Pancreas (tissue), 10 donors: ENCODE measurements at places on chromosomes 16 and 17. TPM values are rescaled to one million over a fixed set of nuclear protein-coding genes. Genes with fewer than 3 reads are reported as not detected.
A peak's percentile ranks its signal among the peaks of the same experiment; 100 is the strongest.

GRCh38 chr16:7888411-7888810 lies 555.8 kb downstream of the RBFOX1 start:
- no peaks in the 10 kb centered on the region for H3K4me1 ChIP-seq
- no peak for DNase-seq
- H3K27ac ChIP-seq: no peak overlapping the region
- no peaks in the 10 kb centered on the region for H3K27me3 ChIP-seq

DNA sequence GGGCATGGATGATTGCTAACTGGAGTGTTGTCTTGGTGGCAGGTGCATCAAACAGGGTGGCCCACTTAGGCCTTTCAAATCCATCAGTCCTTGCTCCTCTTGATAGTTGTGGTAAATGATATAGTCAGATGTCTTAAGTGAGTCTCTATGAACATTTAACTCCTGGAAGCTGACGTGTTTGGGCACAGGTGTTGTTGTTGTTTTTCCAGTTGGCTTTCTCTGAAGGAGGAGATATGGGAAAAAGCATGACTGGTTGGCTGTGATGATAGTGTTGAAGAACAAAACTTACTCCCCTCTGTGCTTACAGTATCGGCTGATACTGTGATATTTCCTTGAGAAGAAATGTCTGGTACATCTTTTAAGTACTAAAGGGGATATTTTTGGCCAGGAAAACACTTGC lies 18.0 kb downstream of the TNRC6A start:
- H3K4me3 ChIP-seq: no peak overlapping the region
- H3K27ac ChIP-seq: no peak overlapping the region
- no peaks in the 10 kb centered on the region for H3K36me3 ChIP-seq
- H3K27me3 ChIP-seq: no peaks in the 10 kb centered on the region
- DNase-seq: no peak

DNA sequence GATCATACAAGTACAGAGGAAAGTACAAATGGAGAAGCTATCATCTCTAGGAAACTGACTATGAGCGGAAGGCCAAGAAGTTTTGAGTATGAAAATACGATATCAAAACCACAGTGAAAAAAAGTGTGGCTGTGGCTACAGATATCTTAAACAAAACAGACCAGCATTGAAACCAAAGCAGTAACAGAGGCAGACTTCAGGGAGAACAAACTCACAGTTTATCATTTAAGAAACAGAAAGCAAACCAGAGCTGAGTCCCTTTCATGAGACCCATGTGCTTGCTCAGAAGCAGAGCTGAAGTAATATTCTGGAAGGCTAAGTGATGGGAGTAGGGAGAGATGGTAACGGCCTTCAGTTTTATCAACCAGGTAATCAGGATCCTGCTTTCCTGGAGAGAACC lies 317.8 kb downstream of the CA10 start:
- H3K4me3 ChIP-seq: no peak overlapping the region
- no peaks in the 10 kb centered on the region for H3K27me3 ChIP-seq
- H3K36me3 ChIP-seq: no peaks in the 10 kb centered on the region
- DNase-seq: no peak
- H3K27ac ChIP-seq: no peak overlapping the region

DNA sequence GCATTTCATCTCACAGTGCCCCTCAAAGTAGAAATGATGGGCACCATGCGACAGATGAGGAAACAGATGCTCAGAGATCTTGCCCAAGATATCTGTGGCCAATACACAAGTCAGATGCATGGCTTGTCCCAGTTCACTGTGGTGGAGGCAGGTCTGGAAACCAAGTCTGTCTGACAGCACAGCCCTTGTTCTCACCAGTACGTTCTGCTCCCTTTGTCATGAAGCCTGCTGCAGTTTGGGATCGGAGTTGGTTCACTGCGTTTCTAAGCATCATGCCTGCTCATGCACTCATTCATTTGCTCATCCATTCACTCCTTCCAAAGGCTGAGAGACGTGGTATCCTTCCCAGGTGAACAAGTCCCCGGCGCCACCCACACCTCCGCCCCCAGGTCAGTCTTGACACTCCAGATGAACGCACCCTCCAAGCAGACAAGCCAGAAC lies 27.2 kb upstream of the MEAK7 start:
- H3K36me3 ChIP-seq: no peaks in the 10 kb centered on the region
- no peak for DNase-seq
- H3K4me1 ChIP-seq: no peaks in the 10 kb centered on the region
- no peaks in the 10 kb centered on the region for H3K27me3 ChIP-seq

DNA sequence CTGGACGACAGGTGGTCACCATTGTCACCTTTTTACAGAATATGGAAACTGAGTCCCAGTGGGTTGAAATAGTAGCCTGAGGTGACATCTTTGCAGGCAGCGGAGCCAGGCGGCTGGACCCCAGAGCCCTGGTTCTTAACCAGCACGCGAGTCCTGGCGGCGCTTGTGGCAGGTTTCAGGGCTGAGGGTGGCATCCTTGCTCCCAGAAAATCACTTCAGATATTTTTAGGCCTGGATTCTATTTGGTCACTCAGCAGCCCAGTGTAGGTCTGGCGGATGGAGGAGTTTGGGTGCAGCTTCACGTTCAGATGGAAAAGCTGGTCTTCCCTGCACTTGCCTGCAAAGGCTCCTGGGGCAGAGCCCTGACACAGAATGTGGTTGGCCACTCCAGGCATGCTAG lies 354.0 kb downstream of the SNX29 start:
- DNase-seq: no peak
- H3K27ac ChIP-seq: no peak overlapping the region
- no peaks in the 10 kb centered on the region for H3K4me1 ChIP-seq
- H3K36me3 ChIP-seq: no peaks in the 10 kb centered on the region
- no peaks in the 10 kb centered on the region for H3K27me3 ChIP-seq

- H3K36me3 ChIP-seq: no peaks in the 10 kb centered on the region
- no peak for DNase-seq
- H3K4me3 ChIP-seq: no peak overlapping the region
- no peak overlapping the region for H3K27ac ChIP-seq
Measured at GRCh38 chr16:12518241-12519175, 285.2 kb downstream of the CPPED1 start.

GRCh38 chr17:48150597-48151001 lies 43.0 kb downstream of the SNX11 start:
- H3K27me3 ChIP-seq: no peaks in the 10 kb centered on the region
- H3K27ac ChIP-seq: no peak overlapping the region
- no peak for DNase-seq
- H3K4me1 ChIP-seq: peaks cover 13% of the 10 kb centered on the region
- H3K4me3 ChIP-seq: no peak overlapping the region

DNA sequence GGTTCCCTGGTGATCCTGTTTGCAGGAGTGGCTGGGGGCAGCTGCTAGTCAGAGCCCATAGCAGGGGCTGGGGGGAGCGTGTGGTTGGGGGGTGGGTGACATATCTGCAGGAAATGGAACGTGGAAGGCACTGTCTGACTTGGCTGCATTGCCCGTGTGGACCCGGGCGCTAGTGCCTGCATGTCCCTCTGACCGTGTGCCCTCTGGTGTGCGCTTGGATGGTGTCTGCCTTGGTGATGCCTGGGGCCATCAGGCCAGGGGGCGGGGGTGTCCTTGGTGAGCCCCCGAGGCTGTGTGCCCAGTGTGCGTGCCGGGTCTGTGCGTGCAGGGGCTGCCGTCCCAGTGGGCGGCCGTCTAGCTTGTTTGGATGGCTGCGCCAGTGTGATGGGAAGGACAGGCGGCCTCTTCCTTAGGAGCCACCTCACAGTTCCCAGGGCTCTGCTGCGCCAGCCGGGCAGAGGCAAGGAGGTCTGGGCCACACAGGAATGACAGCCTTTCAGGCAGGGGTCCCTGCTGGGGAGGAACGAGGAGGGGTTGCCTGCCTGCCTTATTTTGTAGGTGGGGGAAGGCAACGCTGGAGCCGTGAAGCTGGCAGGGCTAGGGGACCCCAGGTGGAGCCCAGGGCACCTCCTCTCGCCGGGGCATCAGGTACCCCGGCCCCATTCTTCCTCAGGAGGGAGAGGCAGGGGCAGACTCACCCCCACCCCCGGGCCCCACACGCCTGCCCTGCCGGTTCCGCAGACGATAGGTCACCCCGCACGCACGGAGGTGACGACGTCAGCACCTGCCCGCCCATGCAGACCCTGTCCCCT lies 693 bp downstream of the NDRG4 start:
- peak overlapping the region; percentile 40 for H3K4me3 ChIP-seq
- H3K27me3 ChIP-seq: no peaks in the 10 kb centered on the region
- H3K27ac ChIP-seq: no peak overlapping the region
- H3K4me1 ChIP-seq: peaks cover 9% of the 10 kb centered on the region

The C16orf95 gene
- total RNA-seq: 3.0 TPM

DNA sequence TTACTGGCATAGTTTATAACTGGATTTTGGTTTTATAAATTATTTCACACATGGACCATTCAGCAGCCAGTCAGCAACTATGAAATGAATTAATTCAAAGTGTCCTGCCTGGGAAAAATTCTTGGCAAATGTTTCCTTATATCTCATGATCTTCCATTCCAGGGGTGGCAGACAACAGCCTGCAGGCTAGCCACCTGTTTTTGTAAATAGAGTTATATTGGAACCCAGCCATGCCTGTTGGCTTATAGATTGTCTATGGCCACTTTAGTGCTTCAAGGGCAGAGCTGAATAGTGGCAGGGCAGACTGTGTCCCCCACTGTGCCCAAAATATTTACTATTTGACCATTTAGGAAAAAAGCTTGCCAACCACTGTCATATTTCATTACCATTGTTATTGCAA lies 613.7 kb downstream of the TMEM114 start:
- no peaks in the 10 kb centered on the region for H3K4me1 ChIP-seq
- H3K27me3 ChIP-seq: no peaks in the 10 kb centered on the region
- no peak overlapping the region for H3K27ac ChIP-seq
- no peak overlapping the region for H3K4me3 ChIP-seq
- no peaks in the 10 kb centered on the region for H3K36me3 ChIP-seq

The MMP28 gene
- 1.2 TPM for total RNA-seq

The NECAB2 gene
- 0.54 TPM for total RNA-seq

The C16orf46 gene
- 0.81 TPM for total RNA-seq

GRCh38 chr16:8623634-8624033 lies 2.1 kb downstream of the METTL22 start:
- H3K27me3 ChIP-seq: no peaks in the 10 kb centered on the region
- peaks cover 13% of the 10 kb centered on the region for H3K4me1 ChIP-seq
- no peak overlapping the region for H3K27ac ChIP-seq
- peaks cover 20% of the 10 kb centered on the region for H3K36me3 ChIP-seq
- DNase-seq: no peak

DNA sequence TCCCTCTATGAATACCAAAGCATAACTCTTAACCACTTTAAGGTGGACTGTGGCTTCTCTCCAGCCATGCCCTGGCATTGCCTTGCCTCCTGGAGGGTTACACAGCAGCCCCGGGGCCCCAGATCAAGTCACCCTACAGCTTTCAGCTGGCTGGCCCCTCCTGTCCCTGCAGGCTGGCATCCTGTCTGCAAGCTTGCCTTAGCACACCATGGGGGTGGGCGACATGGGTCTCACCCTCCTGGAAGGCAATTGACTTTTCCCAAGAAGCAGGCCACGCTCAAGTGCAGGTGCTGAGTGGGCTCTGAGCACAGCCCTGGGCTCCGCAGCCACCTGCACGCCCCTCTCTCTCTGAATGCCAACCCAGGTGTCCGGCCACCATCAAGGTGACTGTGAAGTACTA lies 25.8 kb upstream of the AKTIP start:
- no peaks in the 10 kb centered on the region for H3K36me3 ChIP-seq
- H3K27ac ChIP-seq: no peak overlapping the region
- DNase-seq: no peak
- H3K4me3 ChIP-seq: no peak overlapping the region

- H3K27me3 ChIP-seq: no peaks in the 10 kb centered on the region
- H3K27ac ChIP-seq: no peak overlapping the region
Measured at GRCh38 chr17:15501282-15501681, 33.9 kb upstream of the CDRT4 start.

- H3K27ac ChIP-seq: no peak overlapping the region
- H3K36me3 ChIP-seq: no peaks in the 10 kb centered on the region
- H3K4me3 ChIP-seq: no peak overlapping the region
- H3K27me3 ChIP-seq: no peaks in the 10 kb centered on the region
- DNase-seq: no peak
Measured at GRCh38 chr17:30586818-30587595, 109.8 kb downstream of the GOSR1 start.

The PIPOX gene
- total RNA-seq: 1.1 TPM

The RASL10B gene
- total RNA-seq: 3.7 TPM

DNA sequence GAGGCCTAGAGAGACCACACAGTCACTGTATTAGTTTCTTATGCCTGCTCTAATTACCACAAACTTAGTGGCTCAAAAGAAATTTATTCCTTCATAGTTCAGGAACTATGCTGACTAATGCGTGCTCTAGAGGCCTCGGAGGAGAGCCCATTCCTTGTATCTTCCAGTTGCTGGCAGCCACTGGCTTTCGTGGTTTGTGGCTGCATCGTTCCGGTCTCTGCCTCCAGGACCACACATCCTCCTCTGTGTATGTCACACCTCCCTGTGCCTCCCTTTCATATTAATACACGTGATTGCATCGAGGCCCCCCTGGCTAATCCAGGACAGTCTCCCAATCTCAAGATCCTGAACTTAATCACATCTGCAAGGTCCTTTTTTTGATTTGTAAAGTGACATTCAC lies 16.9 kb upstream of the MYLK3 start:
- H3K4me3 ChIP-seq: no peak overlapping the region
- H3K27me3 ChIP-seq: no peaks in the 10 kb centered on the region
- no peaks in the 10 kb centered on the region for H3K4me1 ChIP-seq
- no peak overlapping the region for H3K27ac ChIP-seq
- no peak for DNase-seq

GRCh38 chr16:10078541-10078949 lies 103.7 kb downstream of the GRIN2A start:
- no peak overlapping the region for H3K27ac ChIP-seq
- H3K27me3 ChIP-seq: no peaks in the 10 kb centered on the region

The CIBAR2 gene
- total RNA-seq: not detected

The TMEM98 gene
- total RNA-seq: 47.3 TPM

- H3K27ac ChIP-seq: no peak overlapping the region
- no peaks in the 10 kb centered on the region for H3K36me3 ChIP-seq
- no peak for DNase-seq
- no peak overlapping the region for H3K4me3 ChIP-seq
Measured at GRCh38 chr16:72050769-72051464, 3.4 kb upstream of the HP start.
